Kasumi-1 (cell line): ENCODE measurements at places on chromosomes 5 and 9.

- no peak for DNase-seq
Measured at GRCh38 chr5:137312011-137312410, 187.1 kb downstream of the SPOCK1 start.

- no peak for DNase-seq
Measured at GRCh38 chr5:78526049-78526525, 122.5 kb downstream of the LHFPL2 start.

DNA sequence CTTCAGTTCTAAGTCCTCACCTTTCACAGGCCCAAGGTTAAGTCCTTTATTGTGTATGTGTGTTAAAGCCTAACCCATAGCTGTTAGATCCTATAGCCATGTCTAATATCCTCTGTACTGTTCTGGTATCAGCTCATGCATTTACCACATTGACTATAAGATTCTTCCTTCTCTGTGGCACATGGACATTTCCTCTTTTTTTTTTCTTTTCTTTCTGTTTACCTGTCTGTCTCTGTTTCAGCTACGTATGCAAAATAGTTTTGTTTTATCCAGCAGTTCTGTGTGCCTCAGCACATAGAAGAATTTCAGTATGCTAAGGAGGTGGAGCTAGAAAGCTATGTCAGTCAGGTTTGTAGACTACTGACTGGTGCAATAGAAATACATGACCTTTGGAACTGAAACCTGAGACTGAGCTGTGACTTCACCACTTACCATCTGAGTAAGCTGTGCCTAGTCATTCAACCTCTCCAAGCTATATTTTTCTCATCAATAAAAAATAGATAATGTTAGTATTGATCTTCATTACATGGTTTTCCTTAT, 155.6 kb upstream of the VLDLR start:
- no peak for DNase-seq

DNA sequence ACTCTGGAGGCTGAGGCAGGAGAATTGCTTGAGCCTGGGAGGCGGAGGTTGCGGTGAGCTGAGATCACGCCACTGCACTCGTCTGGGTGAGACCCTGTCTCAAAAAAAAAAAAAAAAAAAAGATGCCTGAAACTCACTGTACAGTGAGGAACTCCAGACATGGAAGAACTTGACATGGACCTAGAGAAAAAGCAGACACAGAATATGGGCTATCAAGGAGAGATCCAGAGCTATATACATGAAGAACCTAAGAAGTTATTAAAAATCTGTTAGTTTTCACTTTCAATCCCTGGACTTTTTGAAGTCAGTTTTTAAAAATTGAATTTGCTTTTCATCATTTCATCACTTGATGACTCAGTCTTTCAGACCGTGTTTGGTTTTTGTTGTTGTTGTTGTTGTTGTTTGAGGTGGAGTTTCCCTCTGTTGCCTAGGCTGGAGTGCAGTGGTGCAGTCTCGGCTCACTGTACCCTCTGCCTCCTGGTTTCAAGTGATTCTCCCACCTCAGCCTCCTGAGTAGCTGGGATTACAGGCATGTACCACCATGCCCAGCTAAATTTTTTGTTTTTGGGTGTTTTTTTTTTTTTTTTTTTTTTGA, 20.3 kb downstream of the PAIP2 start:
- no peak for DNase-seq

- DNase-seq: no peak
Measured at GRCh38 chr5:17005107-17005828, 69.2 kb upstream of the MYO10 start.

DNA sequence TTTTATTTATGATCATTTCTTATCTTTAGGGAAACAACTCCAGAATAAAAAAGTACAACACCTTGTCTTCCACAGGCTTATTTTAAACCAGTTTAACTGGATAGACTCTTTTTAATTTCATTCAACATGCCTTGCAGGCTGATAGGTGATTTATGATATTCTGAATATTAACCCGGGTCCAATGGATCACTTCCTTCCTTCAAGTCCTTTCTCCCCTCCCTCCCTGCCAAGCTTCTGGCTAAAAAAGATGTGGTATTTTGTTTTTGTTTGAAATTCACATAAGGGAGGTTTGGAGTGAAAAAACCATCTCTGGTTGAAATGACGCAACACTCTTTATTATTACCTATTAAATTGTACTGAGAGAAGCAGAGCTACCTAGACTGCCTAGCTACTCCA, 265.3 kb downstream of the MLLT3 start:
- no peak for DNase-seq

DNA sequence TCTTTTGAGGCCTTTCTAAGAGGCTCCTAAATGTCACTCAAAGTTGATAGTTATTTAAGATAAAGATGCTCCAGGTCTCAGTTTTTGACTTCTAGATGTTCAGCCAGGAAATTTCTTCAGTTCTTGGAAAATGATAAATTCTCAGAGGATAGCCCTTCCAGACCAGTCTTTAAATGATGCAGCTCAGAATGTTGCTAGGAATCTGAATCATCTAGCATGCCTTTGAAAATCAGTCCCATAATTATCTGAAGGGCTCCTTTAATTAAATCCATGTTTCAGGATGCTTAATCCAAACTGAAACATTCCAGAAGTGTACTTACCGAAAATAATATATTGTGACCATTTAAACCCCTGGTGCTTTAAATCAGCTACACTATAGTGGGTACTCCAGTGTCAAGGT, 107.5 kb upstream of the FBN2 start:
- no peak for DNase-seq

- DNase-seq: peak; percentile 49
Measured at GRCh38 chr5:79857714-79858409, 133.2 kb downstream of the MTX3 start.

- no peak for DNase-seq
Measured at GRCh38 chr9:136160381-136160841, 41.7 kb upstream of the TMEM250 start.

DNA sequence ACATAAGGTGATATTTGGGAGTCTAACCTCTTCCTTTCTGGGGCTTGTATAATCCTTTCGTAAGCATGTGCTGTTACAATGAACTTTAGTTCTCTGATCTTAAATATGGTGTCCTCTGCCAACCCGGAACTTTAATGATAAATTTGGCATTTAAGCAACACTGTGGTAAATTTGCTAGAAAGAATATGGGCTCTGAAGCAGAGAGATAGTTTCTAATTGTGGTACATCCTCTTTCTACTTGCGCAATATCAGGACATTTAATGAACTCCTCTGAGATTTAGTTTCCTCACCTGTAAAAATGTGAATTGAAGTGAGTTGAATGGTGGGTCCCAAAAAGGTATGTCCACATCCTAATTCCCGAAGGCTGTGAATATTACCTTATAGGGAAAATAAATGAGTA, 364.7 kb downstream of the CAAP1 start:
- no peak for DNase-seq

DNA sequence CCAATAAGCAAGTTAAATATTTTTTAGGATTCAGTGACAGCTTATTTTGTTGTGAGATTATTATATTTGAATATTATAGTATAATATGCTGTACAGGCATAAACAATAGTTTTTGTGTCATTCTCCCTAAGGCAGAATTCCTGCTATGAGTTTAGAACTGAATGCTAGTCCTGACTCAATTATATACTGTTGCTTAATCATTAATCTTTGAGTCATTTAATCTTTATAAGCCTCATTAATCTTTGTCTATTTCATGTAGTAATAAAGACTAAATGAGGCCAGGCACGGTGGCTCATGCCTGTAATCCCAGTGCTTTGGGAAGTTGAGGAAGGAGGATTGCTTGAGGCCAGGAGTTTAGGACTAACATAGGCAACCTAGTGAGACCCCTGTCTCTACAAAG, 3.6 kb upstream of the DCP2 start:
- no peak for DNase-seq

GRCh38 chr5:134028496-134028895, 23.7 kb upstream of the VDAC1 start:
- DNase-seq: no peak
